Epithelial cell of proximal tubule (primary cell): ENCODE measurements at places on chromosomes 2 and 18.

DNA sequence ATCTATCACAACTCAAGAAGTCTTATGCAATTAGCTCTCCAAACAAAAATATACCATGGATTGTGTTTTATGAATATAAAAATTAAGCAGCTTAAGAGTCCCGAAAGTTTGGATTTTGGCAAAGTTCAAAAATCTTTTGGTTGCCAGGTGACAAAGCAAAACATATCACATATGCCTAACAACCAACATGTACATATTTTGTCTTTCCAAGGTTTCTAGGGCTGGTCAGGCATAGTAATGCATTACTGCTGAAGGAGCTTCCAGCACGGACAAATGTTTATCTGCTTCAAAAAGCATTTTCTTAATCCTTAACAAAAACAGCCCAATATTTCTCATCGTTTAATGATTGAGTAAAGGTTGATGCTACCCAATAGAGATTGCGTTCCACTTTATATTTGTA is 1327.1 kb upstream of the ZEB2 start:
- no peak for DNase-seq

DNA sequence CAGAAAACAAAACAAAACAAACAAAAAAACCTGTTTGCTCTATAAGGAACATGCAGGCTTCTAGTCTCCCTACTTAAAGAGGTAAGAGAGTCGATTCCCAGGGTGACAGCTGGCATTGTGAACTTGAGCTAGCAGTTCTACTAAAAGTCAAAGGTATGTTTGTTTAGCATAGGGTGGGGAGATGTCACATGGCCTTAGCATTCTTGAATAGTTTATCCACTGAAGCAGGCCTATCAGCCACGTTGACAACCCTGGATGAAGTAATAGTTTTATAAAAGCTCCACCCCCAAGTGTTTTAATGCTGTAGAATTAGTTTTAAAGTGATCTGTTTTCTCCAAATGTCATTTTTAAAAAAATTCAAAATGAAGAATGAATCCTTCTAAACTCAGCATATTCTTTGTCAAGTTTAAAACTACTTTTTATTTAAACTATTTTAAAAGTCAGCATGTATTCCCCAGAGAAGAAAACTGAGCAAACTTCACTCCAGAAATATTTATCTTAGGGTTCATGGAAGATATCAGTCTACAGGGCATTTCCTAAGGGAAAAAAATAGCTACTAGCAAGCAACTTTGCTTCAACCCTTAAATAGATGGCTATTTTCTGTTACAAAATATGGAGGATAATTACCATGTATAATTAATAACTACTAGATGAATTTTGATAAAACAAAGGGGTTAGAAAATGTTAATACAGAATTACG is 1.7 kb downstream of the MYOM1 start:
- no peak for DNase-seq

- peak; percentile 97 for DNase-seq
Observed at GRCh38 chr2:237223201-237223861, 137.6 kb downstream of the COPS8 start.

DNA sequence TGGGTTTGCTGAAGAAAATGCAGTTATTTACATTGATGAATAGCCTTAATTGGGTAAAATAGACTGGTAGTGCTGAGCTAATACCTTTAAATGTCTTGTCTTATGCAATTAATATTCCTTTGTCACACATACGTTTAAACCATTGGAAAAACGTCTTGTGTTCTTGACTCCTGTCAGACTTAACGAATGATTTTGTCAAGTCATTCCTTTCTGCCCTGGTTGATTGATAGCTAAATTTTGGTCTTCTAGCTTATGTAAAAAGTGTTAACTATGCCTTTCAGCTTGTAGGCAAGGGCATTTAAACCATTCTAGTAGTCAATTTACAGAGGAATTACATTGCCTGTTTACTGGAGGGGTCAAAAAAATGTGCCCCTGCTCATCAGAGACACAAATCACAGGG is 105.8 kb upstream of the LRRTM1 start:
- DNase-seq: no peak

GRCh38 chr2:230589497-230590015 is 123.1 kb upstream of the CAB39 start:
- no peak for DNase-seq

DNA sequence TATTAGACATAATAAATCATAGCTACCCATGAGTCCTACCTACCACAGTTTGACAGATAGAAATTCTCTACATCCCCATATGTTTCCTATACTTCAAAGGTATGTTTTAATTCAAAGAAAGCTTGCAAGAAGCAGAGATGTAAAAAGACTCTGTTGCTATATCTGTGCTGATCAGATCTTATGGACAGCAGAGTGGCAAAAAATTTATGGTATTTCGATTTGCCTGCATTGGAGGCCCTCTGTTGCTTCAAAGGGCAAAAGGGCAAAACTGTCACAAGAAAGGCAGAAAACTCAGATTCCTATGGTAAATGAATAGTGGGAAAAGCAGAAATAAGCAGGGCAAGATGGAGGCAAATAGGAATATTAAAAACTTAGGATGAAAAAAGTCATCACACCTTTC is 447.8 kb upstream of the SPHKAP start:
- no peak for DNase-seq

DNA sequence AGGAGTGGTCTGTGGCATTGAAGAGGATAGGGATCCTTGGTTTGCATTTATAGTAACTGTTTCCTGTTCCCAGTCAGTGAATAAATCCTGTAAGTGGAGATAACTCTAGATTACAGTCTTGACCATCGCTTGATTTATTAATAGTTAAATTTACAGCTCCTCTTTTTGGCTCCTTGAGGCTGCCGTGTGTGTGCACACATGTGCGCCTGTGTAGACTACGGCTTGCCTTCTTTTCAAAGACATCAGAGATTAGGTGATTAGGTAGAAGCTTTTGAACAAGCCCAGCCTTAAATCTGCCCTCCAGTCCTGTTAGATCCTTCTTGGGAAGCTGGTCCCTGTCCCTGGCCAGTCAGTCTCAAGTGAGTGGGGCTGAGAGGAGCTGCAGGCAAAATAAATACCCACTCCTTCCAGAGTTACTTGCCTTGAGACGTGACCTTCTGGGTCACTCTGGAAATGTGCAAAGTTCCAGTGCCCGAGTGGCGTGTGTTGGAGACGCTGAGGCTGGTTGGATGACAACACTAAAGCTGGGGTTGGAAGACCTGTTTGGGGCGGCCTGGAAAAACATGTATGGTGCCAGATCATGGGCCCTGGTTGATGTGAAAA is 32.0 kb downstream of the TCF7L1 start:
- DNase-seq: no peak

- no peak for DNase-seq
Observed at GRCh38 chr2:202030691-202031090, 3.0 kb upstream of the FZD7 start.

DNA sequence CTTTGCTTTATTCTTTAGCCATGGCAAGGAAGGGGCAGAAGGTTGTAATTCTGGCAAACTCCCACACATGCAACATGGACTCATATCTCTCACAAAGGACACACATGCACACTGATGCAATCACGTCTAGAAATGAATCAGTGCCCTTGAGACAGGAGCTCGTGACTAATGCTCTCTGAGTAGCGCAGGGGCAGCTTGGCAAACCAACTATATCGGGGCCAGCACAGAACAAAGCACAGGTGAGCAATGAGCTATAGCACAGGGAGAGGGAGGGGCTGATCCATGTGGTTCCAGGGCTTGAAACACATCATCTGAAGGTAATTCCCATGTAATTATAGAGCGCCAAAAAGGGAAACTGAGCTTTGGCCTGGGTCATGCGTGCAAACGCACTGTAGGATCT is 165.2 kb upstream of the KLF7 start:
- peak; percentile 91 for DNase-seq

GRCh38 chr18:37305066-37305465 is 260.5 kb downstream of the CELF4 start:
- DNase-seq: no peak

DNA sequence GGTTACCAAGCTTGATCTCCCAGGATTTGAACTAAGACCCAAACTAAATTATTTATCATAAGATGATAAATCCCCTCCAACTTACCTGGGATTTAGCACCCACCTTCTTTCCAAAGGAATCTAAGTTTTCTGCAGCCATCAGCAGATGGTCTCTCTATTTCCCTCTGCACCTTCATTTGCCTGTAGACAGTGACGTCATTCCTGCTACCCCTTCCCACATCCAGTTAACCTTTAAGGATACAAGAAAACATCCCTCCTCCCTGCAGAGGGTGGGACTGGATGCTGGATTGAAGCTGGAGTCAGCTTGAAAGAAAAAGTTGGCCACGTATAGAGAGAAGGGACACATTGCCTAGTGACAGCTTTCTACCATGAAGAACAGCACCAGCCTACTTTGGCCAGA is 3.7 kb upstream of the DNER start:
- no peak for DNase-seq

GRCh38 chr2:215711471-215712034 is 275.7 kb upstream of the FN1 start:
- peak; percentile 91 for DNase-seq

DNA sequence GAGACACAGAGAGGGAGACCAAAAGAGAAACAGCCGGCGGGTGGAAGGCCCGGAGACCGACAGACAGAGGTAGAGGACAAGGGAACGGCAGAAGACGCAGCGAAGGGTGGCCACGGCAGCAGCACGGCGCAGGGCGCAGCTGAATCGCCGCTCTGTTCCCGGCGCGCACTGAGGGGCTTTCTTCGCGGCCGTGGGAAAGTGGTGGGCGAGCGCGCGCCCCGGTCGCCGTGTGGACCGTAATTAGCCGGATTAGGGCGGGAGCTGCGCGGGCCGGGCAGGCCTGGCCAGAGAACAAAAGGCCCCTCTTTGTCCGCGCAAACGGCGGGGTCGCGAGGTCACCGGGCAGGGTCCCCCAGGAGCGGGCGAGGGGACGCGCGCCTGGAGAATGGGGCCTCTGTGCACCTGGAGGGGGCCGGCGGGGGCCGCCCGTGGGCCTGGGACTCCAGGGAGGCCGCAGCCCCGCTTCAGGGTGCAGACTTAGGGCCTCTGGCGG is 158.3 kb downstream of the ZFP36L2 start:
- DNase-seq: no peak

GRCh38 chr2:227163998-227164762 is at the start of the genes COL4A3 and COL4A4:
COL4A3 (plus strand) TSS chr2:227164624; CDS start chr2:227164727, 103 bp downstream.
COL4A4 (minus strand) TSS chr2:227164205; CDS start chr2:227147483, 16,722 bp downstream.
- no peak for DNase-seq

- peak; percentile 3 for DNase-seq
Observed at GRCh38 chr18:65753520-65753919, 2.7 kb downstream of the CDH7 start.

DNA sequence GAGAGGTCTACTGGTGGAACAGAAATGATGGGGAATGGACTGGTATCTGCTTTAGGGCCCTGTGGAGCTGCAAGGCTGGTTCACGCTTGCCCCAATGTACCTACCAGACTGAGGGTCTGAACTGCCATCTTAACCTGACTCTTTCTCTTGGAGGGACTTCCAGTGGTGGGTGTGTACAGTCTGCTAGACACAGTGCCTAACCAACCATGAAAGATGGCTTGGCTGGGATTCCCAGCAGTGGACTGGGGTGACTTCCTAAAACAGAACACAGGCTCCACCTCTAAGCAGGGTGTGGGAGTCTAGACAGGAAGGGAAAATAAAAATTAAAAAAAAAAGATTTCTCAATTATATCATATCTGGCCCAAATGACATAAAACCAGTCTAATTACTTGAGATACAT is 25.5 kb upstream of the MYO3B start:
- DNase-seq: no peak

GRCh38 chr2:233387667-233388528 is 33.6 kb downstream of the DGKD start:
- peak; percentile 18 for DNase-seq

DNA sequence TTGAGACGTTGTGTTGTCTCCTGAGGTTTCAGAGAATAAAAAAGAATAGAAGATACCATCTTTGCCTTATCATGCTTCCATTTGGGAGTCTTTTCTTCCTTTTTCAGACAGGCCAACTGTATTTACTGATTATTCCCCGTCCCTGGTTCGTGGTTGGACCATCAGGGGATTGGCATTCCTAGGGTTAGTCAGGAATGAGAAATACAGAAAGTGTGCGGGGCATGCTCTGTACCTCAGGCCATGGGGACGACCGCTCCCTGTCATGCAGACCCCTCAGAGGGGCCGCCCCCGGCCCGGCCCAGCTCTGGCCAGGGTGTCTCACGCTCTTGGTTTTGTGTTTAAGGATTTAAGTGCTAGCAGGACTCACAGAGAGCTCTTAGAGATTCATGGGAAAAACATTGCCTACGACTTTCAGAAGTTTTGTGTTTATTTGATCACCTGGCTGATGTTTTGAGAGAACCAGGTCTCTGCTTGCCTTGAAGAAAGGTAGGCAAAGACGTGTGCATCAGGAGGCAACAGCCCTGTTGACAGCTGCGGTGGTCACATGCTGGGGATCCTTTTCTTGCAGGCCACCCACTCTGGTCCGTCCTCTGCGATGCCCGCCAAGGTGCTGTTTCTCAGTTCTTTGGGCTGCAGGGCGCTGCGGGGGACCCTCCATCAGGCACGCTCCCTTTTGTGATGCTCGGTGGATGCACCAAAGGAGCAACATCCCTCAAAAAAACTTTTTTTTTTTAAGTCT is 317.8 kb downstream of the AGAP1 start:
- no peak for DNase-seq

GRCh38 chr2:148867079-148867769 is 7.8 kb upstream of the KIF5C start:
- no peak for DNase-seq

DNA sequence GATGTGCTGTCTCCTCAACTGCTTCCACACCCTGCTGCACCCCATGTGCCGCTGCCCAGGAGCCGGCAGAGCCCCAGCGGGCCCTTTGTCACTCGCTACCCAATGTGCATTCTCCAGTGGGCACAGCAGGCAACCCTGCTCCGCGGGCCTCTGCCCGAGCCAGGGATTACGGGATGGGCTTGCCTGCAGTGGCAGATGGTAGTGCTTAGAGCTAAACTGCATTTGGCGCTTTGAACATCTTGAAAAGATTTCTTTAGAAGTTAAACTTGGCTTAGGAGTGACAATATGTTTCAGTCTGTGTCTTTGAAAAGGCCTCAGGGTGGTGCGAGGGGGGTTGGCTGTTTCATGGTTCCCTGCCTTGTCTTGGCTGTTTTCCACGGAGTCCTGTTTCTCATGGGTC is 84.0 kb upstream of the BOD1L2 start:
- DNase-seq: no peak

DNA sequence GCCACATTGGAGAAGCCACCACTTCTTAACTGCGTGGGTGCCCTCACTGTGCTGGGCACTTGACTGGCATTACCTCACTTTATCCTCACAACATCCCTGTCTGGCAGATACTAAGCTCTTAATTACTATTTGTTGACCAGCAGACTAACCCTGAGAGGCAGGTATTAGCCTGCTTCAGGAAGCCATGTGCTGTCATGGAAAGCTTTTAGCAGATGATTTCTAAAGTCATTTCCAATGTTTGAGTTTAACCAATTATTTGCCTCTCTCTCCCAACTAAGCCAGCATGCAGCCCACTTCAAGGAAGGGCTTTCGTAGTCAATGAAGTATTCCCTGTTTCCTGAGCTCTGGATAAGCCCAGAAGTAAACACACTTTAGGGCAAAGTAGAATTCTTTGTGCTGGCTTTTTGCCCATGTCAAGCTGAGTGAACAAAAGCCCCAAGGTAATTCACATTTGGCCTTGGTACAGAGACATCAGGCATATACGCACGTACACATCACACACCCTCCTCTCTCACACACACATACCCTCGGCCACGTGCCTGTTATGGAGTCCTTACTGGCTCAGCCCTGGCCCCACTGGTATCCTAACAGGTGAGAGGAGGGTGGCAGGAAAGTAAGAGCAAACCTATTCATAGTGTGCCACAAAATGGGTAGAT is 108.6 kb downstream of the C1D start:
- DNase-seq: no peak

- DNase-seq: no peak
Observed at GRCh38 chr2:177810906-177811305, 261.7 kb downstream of the PDE11A start.

- DNase-seq: no peak
Observed at GRCh38 chr2:121136323-121136722, 148.7 kb downstream of the TFCP2L1 start.

- no peak for DNase-seq
Observed at GRCh38 chr2:65558743-65559142, 126.3 kb upstream of the SPRED2 start.
